ENCODE measurements at places on chromosomes 3 and 15.

DNA sequence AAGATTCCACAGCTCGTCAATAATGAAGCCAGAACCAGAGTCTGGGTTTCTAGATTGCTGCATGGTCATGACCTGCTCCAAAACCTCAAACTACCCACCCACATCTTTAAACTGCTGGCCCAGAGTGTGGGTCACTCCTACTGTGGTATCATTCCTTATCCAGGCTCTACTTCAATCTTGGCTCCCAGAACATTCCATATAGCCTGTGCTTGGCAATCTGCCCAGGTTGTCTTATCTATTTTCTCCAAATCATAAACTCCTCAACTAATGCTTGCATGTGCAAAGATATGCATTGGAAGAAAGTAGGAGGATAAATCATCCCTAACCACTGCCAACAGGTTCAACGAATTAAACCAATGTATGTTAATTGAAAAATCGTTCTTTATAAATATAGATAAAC lies 169.7 kb downstream of the ANXA2 start:
- no peak for DNase-seq

- DNase-seq, result peak; percentile 85
These were observed at the start of gene TAMM41 for GRCh38 chr3:11846281-11847266. TSS of gene TAMM41 (minus strand) at chr3:11846885. CDS start at chr3:11846636, 249 bp downstream.

DNA sequence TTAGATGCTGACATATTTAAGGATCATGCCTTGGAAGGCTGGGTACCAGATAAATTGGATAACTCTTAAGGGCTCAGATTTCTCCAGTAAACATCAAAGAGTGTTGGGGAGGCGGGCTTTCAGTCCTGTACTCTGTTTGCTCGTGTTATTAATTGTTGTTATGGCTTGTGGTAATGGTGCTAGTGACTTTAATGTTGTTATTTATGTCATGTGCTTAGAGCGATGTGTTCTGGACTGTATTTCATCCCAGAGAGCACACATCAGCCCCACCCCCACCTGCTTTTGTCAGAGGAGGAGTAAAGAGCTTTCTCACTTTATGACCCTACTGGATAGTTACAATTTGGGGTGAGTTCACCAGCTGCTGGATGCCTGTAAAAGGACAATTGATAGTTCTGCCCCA lies 386.3 kb downstream of the EPHB1 start:
- no peak for DNase-seq

GRCh38 chr3:17740721-17741141 lies 1.7 kb downstream of the TBC1D5 start:
- DNase-seq, result no peak

- peak; percentile 57 for DNase-seq
These were observed 51.0 kb upstream of the DLG1 start for GRCh38 chr3:197349368-197349767.

DNA sequence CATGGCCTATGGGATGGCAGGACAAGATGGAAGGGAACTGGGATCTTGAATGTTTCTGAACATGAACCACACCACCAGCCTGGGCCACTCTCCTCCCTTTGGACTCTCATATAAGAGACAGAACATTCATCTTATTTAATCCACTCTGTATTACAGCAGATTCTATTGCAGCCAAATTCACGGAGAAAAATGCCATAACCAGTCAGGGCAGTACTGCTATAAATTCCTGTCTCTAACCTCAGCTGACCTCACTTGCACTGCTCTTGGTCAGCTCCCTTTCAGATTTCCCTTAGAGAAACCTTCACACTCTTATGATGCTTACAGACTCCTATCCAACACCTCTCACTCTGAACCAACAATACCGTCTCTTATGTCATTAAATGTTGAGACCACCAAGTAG lies 101.4 kb downstream of the RYK start:
- no peak for DNase-seq

DNA sequence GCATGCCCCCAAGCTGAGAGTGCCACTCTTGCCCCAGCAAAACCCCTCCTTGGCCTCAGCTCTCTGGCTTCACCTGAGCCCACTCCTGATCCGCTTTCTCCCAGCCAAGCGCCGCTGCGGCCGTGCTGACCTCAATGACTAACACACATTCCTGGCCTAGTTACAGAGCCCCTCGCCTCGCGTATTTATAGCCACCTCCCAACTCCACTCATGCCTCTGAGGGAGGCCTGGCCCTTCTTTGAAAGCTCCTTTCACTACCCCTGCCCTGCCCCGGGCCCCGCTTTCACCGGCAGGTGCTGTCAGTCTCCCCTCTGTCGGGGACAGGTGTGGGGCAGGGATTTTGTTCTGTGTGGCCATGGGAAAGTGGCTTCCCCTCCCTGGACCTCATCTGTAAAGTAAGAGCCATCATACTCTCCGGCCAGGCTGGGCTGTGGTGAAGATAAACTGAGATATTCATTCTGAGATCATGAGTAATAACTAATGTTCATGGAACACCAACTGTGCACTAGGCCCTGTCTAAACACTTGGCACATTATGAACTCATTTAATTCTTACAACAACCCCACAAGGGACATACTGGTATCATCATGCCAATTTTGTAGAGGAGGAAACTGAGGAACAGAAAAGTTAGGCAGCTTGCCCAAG lies 13.2 kb upstream of the ATP2B2 start:
- DNase-seq, result peak; percentile 67

GRCh38 chr3:12138044-12138443 lies 20.7 kb downstream of the TIMP4 start:
- DNase-seq, result no peak

GRCh38 chr3:11498646-11499045 lies 145.1 kb downstream of the VGLL4 start:
- DNase-seq, result no peak

DNA sequence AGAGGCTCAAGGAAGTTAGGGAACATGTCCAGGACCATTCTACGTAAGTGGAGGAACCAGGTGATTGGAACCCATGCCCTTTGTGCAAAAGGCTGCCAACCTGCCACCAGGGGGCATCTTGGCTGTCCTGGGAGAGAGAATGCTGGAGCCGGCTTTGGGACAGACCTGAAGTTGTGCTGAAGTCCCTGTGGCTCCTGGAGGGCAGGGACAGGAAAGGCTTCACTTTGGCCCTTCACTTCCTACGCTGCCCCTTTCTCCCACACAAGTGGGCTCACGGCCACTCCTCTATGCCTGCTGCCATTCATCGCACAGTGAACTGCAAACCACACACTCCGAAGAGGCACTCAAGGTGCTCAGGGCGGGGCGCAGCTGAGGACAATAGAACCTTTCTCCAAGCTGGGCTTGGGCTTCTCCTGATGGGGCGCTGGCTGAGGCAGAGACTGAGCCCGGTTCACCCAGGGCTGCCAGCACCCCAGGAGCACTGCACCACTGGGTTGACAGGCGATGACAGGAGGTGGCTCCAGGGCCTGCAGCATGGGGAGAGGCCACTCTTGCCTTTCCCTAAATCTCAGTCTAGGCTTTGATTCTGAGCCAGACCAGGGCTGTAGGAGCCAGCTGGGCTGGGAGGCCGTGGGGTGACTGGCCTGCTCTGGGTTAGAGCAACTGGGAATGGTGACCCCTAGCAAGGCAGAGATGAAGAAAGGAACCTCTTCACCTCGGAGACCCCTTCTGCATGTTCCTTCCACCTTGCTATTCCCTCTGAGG lies 8.4 kb downstream of the SHF start:
- DNase-seq, result no peak

DNA sequence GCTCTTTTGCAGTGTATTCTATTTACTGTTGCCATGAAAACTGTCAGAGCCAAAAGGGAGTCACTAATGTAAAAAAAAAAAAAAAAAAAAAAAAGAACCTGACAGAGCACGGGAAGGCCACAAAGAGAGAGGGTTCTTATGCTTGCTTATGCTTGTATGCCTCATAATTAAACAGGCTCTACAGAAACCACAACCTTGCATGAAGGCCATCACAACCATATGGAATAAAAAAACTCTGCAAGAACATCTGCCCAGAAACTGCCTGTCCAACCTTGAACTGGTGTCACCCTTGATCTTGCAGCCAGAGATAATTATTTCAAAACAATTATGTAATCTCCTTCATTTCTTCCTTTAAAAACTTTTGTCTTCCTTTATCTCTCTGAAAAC lies 50.1 kb downstream of the CFAP20DC start:
- no peak for DNase-seq

DNA sequence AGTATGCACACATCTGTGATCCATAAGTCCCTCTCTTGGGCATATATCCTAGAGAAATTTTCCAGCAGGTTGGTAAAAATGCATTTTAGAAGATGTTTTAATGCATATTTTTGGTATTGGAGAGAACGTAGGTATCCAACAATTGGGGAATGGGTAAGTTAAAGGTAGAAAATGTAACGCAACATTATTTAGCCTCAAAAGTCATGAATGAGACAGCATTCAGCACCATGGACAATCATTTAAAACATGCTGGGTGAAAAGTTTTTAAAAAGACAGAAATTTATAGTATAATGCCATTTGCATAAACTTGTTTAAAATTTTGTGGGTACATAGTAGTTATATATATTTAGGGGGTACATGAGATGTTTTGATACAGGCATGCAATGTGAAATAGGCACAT lies 43.4 kb downstream of the TRIM69 start:
- no peak for DNase-seq

Data from SJSA1 (cell line).